Activated CD8-positive, alpha-beta memory T cell treated with anti-CD3 and anti-CD28 coated beads, Interleukin-2, amount 10 ng/mL, durations not matched to agents 7 days and 5 days (primary cell): ENCODE measurements at places on chromosomes 4 and X.

DNA sequence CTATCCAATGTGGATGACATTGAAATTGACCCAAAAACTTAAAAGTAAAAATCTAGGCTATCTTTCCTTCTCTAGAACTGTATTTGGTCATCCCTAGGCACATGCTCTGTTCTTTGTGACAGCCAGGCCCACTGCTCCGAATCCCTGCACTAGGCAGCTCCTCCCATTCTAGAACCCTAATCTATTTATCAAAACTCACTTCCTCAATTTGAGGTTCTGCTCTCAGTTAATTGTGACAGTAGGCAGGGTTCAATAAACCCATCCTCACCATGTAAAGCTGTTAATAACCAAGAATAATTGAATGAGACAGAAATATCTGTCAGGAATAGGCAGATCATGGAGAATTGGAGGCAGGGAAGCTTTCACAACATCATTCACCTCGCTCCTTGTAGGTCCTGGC, 51.9 kb upstream of the IRF2 start:
- no peak for DNase-seq

DNA sequence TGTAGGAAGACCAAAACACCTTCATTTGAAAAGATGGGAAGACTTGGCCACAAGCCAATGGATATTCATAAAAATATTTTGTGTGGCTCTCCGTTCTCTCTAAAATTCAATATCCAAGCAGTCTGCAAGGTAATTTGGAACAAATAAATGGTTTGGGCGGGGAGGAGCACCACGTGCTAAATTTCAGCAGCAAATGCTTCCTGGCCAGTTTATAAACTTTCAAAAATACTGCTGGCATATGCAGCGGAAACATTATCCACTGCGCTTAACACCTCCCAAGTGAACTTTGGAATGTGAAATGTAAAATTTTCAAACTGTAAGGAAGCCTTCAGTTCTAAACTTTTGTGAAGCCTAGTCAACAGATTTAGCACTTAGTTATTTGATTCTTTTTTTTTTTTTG, 191.0 kb downstream of the NSUN7 start:
- no peak for DNase-seq

DNA sequence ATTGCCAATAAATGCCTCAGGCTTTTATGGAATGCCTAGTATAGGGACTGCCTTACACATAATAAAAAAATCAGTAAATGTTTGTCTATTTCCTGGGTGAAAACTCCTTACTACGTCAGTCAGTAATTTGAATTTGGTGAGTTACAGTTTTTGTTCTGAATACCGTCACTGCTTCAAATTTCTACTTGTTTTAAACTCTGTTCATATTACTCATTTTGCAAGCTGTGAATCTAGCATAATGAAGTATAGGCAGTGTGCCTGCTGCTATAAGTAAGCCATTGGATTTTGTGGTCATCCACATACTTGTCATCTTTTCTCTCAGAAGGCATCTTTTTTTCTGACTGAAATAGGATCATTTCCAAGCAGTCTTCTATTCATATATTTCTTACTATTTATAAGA, 43.1 kb downstream of the SYNPO2 start:
- DNase-seq = no peak

GRCh38 chr4:86730310-86730709, 118.9 kb downstream of the SLC10A6 start:
- DNase-seq = no peak

DNA sequence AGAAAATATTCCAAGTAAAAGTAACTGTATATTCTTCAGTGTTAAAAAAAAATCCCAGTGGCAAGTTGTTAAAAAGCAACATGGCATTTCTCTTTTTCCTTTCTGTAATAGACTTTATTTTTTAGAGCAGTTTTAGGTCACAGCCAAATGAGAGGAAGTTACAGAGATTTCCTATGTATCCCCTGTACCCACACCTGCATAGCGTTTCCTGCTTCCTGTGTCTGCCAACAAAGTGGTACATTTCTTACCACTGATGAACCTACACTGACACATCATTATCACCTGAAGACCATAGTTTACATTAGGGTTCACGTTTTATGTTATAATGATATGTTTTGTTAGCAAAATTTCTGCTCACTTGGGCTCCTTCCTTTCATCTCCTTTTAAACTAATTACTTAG, 124.7 kb downstream of the GPAT3 start:
- no peak for DNase-seq

DNA sequence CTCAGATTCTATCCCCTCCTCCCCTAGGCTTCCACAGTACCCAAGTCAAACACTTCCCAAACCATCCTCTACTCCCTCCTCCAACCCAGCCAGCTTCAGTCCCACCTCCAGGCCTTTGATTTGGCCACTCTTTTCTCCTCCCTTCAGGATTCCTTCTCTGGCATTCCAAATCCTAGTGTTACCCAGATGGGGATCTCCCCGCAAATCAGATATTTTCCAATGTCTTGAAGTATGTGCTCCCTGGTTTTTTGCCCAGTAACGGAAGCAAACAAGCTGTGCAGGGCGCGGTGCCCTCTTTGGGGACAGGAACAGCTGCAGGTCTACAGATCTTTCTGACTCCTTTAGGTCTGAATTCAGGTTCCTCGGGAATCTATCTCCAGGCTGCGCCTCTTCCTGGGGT, 2.2 kb upstream of the SYN1 start:
- no peak for DNase-seq

DNA sequence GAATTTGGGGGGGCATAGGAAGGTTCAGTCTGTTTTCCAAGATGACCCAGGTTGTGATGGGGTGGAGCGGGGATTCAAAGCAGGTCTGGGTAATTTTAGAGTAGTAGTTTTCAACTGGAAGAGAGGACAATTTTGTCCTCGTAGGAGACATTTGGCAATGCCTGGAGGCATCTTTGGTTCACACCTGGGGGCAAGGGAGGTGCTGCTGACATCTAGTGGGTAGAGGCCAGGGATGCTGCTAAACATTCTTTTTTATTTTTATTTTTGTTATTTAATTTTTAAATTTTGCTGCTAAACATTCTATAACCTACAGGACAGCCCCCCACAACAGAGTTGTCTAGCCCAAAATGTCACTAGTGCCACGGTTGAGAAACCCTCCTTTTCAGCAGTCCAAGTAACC, 1.9 kb downstream of the RAB9A start:
- peak; percentile 41 for DNase-seq

GRCh38 chr4:173522160-173522950, 7.7 kb downstream of the HAND2 start:
- DNase-seq = peak; percentile 34

DNA sequence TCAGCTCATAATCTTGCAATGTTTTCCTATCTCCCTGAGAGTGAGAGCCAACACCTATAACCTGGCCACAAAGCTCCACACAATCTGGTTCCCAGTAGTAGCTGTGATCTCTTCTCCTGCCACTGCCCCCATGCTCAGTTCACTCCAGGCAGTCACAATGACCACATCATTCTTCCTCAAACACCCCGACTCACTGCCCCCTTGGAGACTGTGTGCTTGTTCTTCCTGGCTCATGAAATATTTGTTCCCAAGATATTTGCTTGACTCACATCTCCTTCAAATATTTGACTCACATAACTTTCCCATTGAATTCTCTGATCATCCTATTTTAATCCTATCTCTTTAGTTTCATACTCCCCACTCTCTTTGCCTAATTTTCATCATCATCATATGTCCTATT, 173.7 kb downstream of the AREG start:
- no peak for DNase-seq

DNA sequence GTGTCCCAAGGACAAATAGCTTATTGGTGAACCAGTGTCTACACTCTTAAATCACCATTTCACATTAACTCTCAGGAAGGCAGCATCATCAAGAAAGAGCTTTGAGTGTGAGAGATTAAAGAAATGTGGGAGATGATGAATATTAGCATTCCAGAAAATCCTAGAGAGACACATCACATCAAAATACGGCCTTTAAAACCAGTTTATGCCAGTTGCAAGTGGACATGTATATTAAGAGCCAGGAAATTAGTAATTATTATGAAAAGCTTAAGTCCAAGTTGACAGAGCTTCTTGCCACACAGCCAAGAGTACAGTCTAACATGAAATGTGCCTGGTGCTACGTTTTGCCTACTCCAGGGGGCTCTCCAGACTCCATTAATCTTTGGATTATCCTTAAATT, 503.0 kb upstream of the BOD1L1 start:
- DNase-seq = no peak

- DNase-seq = no peak
Observed at GRCh38 chr4:71400810-71401209, 62.0 kb downstream of the SLC4A4 start.

GRCh38 chr4:73750730-73751129, 10.4 kb downstream of the CXCL8 start:
- no peak for DNase-seq

DNA sequence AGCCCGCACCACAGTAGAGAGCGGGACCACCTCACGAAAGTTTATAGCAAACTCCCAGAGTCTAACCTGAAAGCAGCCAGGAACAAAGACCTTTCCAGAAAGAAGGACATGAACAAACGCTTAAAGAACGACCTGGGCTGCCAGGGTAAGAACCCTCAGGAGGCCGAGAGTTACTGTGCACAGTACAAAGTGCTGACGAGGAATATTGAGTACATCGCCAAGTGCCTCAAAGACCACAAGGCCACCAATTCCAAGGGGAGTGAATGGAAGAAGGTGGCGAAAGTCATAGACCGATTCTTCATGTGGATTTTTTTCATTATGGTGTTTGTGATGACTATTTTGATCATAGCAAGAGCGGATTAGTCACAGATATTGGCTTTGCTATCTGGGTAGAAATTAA, 19.0 kb downstream of the CHRNA9 start:
- no peak for DNase-seq

DNA sequence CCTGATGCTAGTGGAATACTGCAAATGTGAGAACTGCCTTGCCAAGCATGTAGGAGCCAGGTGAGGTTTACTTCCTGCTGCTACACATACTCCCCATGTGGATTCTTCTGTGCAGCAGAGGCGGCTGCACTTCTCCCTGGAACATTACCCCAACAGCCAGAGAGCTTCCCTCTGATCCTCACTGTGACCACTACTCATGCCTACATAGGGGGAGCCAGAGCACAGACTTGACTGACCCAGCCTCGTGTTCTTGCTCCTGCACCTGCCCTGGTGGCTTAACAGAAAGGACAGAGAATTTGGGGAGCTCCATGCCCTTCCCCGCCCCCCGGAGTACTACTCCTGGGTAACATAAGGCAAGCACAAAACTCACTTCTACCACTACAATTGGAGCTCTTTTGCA, 38.4 kb downstream of the UGT2A2 start:
- no peak for DNase-seq

GRCh38 chr4:28378109-28378830, 1517.6 kb downstream of the STIM2 start:
- DNase-seq = no peak

GRCh38 chr4:105147553-105148161, 981 bp downstream of the TET2 start:
- peak; percentile 50 for DNase-seq

DNA sequence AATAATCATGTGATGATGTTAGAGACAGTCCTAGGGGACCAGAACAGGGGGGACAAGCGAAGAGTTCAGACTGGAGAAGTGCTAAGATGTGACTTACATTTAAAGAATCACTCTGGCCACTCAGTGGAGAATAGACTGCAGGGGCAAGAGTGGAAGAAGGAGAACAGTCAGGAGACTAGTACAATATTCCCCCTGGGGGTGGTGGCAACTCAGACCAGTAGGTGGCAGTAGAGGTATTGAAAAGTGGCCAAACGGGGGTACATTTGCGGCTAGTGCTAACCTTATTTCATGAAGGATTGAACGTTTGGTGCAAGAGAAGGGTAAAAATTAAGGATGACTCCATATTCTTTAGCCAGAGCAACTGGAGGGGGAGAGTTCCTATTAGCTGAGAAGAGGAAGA, 2.7 kb upstream of the BMX start:
- DNase-seq = peak; percentile 61

- DNase-seq = no peak
Observed at GRCh38 chrX:147950352-147950751, 30.8 kb upstream of the FMR1NB start.

GRCh38 chrX:24245202-24245601, 68.7 kb downstream of the SUPT20HL2 start:
- no peak for DNase-seq

DNA sequence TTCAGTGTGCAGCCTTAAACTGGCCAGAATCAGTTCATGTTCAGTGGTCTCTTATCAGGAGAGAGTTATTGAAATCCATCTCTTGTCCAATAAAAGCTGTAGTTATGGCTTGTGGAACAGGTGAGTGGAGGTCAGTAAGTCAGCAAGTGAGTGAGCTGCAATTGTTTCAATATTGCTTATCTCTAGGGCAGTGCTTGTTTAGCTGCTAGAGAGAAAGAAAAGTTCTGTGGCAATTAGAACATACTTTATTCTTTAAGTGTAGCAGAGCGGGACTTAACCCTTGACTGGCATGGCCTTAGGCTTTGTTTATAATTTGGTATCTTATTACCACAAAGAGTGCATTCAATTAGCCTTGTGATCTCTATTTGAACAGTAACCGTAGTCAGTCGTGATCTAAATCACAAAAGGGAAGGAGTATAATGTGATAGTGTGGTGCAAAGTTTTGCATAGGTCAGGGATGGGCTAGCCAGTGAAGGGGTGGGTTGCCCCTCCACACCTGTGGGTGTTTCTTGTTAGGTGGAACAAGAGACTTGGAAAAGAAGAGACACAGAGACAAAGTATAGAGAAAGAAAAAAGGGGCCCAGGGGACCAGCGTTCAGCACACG, 6.9 kb upstream of the ETDC start:
- DNase-seq = no peak

GRCh38 chrX:9698576-9698975, 67.1 kb downstream of the GPR143 start:
- DNase-seq = no peak

DNA sequence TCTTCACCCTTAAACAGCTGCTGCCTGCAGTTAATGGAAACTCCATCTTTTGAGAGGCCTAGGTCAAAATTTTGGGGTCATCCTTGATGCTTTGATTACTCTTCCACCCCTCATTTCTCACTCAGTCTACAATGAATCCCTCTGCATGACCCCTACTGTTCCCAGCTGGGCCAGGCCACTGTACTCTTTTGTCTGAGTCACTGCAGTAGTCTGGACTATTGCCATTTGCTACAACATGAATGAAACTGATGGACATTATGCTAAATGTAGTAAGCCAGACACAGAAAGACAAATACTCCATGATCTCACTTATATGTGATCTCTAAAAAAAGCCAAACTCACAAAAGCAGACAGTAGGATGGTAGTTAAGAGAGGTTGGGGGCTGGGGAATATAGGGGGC, 28.3 kb downstream of the STK32B start:
- no peak for DNase-seq
